ENCODE measurements at places on chromosomes 7 and 10. TPM values are rescaled to one million over a fixed set of nuclear protein-coding genes. Genes with fewer than 3 reads are reported as not detected.

Gene PDE6C
- polyA plus RNA-seq = not detected

GRCh38 chr7:137443616-137444015 is 100.1 kb upstream of the PTN start:
- H3K27ac ChIP-seq = no peak overlapping the region
- no peak for DNase-seq
- no peaks in the 10 kb centered on the region for H3K27me3 ChIP-seq
- no peaks in the 10 kb centered on the region for H3K4me1 ChIP-seq
- no peaks in the 10 kb centered on the region for H3K36me3 ChIP-seq

DNA sequence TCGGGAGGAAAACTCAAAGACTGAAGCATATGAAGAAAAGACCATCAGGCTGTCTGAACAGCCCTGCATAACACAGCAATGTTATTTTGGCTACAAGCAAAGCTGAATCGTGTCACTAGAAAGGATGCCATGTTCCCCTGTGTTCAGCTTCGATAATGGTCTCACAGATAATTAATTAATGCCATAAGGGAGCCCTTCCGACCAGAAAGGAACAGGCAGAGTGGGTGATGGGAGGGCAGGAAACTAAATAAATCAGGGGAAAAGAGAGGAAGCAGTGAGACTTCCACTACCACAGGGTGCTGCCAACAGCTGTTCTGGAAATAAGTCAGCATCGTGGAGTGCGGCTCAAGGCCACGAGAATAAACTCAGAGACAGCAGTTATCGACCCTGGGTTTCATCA is 3.2 kb downstream of the PTPRN2 start:
- H3K27me3 ChIP-seq = peaks cover 24% of the 10 kb centered on the region
- H3K27ac ChIP-seq = no peak overlapping the region
- no peak overlapping the region for H3K4me3 ChIP-seq
- DNase-seq = no peak
- no peaks in the 10 kb centered on the region for H3K36me3 ChIP-seq

Gene NEUROD6
- polyA plus RNA-seq = not detected

GRCh38 chr7:70681469-70682350 is 450.2 kb upstream of the GALNT17 start:
- peak overlapping the region; percentile 31 for H3K4me3 ChIP-seq
- no peaks in the 10 kb centered on the region for H3K36me3 ChIP-seq
- peaks cover 4% of the 10 kb centered on the region for H3K4me1 ChIP-seq
- no peak overlapping the region for H3K27ac ChIP-seq
- no peak for DNase-seq

- no peaks in the 10 kb centered on the region for H3K4me1 ChIP-seq
- no peak for DNase-seq
- no peaks in the 10 kb centered on the region for H3K27me3 ChIP-seq
- H3K4me3 ChIP-seq = no peak overlapping the region
- no peaks in the 10 kb centered on the region for H3K36me3 ChIP-seq
Measured at GRCh38 chr10:84581976-84582375, 253.6 kb downstream of the CCSER2 start.

Data from naive thymus-derived CD4-positive, alpha-beta T cell (primary cell).